ENCODE measurements at places on chromosomes 12 and 14.

- no peak for DNase-seq
Measured at GRCh38 chr14:31842899-31843298, 234.2 kb upstream of the ARHGAP5 start.

DNA sequence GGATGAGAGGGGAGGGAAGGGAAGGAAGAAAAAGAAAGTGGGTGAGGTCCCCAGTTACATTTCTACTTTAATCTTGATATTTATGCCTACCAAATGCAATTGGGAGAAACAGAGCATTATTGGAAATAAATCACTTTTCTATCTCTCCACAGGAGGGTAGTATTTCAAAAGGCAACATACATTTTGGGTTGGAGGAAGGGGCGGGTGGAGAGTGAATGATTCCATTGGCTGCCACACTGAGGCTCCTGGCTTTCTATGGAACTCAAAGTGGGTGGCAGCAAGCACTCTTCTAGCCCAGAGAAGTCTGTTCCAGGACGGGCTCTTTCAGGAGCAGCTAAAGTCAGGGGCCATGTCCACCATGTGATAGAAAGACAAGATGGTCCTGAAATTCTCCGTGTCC is 441.3 kb downstream of the DAD1 start:
- DNase-seq: no peak

DNA sequence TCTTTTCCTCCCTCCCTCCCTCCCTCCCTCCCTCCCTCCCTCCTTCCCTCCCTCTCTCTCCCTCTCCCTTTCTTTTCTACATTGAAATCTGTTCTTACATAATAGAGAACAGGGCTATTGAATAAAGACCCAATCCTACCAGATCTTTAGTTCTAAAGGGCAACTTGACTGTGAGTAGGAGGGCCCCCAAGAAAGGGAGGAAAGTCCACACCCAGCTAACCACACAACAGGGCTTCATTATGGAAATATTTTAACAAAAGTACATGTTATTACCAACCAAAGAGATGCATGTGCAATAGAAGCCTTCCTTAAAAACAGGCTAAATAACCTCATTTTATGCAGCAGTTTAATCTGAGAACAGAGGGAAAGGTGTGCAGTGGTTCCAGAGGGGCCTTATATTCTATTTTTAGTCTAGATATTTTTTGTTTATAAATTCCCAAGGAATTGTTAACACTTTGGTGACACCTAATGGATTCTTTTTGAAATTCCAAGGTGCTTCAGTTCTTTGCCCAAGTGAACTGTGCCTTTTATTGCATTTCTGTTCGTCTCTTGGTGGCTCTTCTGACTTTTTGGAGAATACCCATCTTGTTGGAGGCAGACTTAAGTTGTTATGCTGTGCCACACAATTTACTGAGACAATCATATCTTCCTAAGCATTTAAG is 63.0 kb downstream of the GNS start:
- DNase-seq: no peak

DNA sequence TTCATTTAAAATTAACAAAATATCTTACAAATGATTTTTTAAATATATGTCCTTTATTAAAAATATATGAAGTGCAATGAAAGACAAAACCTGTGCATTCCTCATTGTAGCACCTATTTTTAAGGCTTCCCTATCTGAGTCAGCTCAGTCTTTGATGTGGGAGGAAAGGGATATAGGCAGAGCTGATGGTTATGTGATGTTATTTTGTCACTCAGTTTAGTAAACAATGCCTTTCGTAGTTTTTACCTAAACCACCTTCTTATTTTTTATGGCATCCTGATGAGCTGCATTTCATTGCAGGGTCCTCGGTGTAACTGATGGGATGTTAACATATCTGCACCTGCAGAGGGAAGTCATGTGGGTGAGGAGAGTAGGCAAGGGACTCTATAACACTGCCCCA is 58.9 kb upstream of the FRMD6 start:
- DNase-seq: peak; percentile 14

DNA sequence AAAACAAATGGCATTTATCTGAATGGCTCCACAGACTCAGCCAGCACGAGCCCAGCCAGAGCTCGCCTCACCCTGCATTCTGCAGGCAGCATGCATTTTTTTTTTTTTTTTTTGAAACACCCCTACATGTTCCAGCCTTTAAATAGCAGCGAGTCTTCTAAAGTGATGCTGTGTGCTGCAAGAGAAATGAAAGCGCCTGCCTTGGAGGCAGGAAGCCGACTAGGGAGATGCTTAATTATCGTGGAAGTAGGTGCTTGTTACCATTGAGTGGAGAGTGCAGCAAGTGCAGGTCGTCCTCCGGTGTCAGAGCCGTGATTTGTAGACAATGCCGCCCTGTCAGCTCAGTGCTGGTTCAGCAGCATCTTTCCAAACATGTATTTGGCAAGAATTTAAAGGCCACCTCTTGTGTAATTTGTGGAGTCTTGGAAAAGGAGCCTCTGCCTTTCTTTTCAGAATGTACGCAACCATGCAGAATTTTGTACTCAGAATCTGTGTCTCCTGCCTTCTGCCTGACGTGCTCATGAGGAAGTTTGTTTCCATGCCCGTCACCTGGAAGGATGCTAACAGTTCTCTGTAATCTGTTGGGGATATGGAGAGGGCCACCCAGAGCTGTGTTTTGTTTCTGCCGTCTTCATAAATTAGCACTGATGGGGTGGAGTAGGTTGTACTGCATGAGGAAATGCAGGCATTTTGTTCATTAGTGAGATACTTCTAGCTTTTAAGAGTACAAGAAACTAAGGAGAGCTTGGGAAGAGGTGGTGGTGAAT is 345.9 kb upstream of the RGS6 start:
- DNase-seq: no peak

DNA sequence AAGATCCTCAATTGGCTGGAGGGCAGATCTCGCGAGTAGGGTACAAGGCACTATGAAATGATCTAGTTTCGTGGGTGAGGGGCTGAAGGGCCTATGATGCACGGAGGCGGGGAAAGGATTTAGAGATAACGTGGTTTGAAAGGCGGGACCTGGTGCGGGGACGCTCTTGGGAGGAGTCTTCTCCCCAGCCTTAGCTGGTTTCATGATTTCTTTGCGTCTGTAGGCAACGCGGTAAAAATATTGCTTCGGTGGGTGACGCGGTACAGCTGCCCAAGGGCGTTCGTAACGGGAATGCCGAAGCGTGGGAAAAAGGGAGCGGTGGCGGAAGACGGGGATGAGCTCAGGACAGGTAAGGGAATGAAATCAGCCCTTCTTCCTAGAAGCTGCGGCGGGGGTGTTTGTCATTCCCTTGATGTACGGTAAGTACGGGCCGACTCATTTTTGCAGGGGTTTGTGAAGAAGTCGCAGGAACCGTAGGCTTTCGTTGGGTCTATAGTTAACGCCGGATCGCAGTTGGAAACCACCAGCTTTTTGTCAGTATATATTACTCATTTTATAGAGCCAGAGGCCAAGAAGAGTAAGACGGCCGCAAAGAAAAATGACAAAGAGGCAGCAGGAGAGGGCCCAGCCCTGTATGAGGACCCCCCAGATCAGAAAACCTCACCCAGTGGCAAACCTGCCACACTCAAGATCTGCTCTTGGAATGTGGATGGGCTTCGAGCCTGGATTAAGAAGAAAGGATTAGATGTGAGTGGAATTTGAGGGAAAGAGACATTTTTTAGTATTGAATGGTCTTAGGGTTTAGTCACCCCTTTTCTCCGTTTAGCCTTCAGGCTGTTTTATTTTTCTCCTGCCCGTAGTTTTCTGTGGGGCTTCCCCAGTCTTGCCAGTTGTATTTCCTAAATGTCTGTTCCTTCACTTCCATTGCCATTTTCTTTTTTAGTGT is 602 bp downstream of the APEX1 start:
- DNase-seq: peak; percentile 83

- peak; percentile 69 for DNase-seq
Measured at GRCh38 chr14:35046751-35047536, 872 bp downstream of the FAM177A1 start.

- no peak for DNase-seq
Measured at GRCh38 chr12:15209782-15210181, 11.4 kb downstream of the RERG start.

- no peak for DNase-seq
Measured at GRCh38 chr14:24285351-24285750, 14.0 kb upstream of the RABGGTA start.

- DNase-seq: peak; percentile 23
Measured at GRCh38 chr14:54366736-54367735, 29.8 kb upstream of the CDKN3 start.

DNA sequence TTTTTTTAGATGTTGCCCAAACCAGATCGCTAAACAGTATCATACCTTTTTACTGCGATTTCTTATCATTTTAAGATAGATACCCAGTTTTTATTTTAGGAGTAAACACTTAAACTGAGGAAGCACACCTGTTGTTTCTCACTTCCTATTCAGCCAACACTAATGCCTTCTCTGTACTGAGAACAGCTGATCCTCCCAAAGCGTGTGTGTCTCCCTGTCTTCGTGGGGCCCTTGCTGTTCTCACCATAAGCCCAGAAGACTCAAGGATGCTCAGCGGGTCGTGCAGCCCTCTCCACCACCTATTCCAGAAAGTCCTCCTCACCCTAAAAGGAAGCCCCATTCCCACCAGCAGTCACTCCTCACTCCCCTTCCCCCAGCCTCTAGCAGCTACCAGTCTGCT is 14.8 kb downstream of the PPP2R5C start:
- no peak for DNase-seq

DNA sequence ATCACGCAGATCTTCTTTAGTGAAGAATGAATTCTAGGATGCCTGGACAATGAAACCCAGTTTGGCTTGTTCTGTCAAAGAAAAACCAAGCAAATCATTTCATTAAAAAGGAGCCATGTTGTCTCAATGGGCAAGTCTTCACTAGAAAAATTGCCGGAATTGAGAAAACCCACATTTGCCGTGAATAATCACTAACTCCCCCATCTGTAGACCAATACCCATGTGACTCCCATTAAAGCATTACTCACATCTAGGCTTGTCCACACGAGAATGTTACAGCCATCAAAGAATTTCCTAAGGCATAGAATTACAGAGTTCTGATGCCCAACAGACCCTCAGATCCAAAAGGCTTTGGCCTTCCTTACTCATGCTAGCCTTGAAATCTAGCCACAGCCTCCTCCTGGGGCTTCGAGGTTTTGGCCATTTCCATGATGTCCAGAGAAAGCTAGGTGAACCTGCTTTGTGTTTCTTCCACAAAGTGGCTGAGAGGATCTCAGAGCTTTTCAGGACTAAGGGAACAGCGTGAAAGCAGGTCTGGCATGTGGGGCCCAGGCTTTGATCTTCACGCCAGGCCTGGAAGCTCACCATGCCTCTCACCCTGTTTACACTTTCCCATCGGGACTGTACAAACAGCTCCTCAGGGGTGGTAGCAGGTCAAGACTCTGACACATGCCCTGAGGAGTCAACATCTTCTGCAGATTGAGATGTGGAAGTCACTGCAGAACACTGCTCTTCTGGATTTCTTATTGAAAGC is 12.1 kb downstream of the SLC7A8 start:
- no peak for DNase-seq

DNA sequence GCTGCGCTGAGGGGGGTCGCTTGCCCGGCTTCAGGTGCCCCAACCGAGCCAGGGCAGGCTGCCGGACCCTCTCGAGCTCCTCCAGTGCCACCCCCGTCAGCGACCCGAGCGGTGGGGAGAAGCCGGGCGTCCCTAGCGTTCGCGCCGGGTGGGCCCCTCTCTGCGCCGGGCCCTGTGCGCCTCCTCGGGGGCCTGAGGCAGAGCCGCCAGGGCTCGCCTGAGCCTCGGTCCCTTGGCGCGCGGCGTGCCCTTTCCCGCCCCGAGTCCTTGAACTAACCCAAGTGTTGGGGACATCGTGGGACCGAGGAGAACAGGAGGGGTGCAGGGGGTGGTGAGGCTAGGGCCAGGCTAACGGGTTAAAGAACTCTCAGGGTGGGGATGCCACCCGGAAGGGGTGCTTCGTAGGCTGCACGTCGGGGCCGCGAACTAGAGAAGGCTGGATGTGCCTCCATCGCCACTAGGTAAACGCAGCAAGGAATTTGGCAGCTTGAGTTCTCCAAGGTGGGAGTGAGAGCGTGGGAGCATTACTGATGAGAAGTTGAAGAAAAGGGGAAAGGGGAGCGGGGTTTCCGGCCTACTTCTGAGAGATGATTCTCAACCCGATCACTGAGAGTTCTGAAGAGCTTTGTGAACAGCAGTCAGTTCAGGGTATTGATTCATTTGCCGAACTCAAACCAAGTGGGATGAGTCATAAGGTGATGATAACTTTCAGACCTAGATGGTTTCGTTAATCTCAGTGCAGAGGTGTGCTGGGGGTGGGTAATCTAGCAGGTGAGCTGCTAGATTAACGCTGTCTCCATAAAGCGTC is 618 bp downstream of the RNF34 start:
- DNase-seq: peak; percentile 90

GRCh38 chr14:38203929-38204718 is 3.6 kb upstream of the SSTR1 start:
- no peak for DNase-seq

DNA sequence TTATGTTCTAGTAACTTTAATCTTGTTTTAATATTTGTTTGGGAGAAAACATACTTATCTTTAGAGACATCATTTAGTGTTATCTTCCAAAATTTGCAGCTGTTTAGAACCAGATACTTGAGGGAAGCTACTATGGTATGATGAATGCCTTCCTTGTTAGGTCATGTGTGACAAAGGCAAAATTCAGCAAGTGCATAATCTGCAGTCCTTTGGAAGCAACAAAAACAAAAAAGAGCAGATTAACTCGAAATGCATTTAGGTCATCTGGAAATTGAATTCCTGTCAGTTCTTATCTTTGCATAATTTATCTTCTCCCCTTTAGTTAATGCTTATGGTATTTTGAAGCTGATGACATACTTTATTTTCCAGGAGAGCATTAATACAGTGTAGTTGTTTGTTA is 3.5 kb downstream of the FBXO34 start:
- DNase-seq: no peak

- DNase-seq: no peak
Measured at GRCh38 chr12:66965621-66966020, 286.7 kb upstream of the GRIP1 start.

DNA sequence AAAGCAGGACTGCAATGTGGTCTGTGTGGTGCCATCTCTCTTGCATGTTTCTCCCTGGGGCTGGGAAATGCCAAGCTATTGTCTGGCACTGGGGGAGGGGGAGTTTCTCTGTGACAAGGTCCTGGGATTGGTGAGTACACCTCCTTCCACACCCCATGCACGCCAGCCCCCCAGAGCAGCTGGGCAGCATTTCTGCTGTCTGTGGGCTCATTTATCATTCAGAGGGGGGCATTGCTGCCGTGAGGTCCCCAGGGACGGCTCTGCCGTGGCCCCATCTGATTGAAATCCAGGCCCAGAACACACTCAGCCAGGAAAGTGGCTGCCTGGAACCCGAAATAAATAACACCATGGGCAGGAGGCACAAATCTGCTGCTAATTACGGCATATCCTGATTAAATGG is 12.6 kb upstream of the FAM222A start:
- DNase-seq: no peak

- DNase-seq: no peak
Measured at GRCh38 chr12:25802143-25802542, 156.3 kb upstream of the RASSF8 start.
